ENCODE measurements at places on chromosomes 5 and 9. TPM values are rescaled to one million over a fixed set of nuclear protein-coding genes. Genes with fewer than 3 reads are reported as not detected.

Gene NEUROG1
- not detected for total RNA-seq

Gene NEURL1B
- 5.1 TPM for total RNA-seq

Gene TEX53
- not detected for total RNA-seq

Gene QRFP
- total RNA-seq, result not detected

Gene NR6A1
- 0.19 TPM for total RNA-seq

Gene SMIM33
- under 0.01 TPM for total RNA-seq

Gene ANXA1
- 875 TPM for total RNA-seq

Gene CDX1
- 0.38 TPM for total RNA-seq

All from regular cardiac myocyte (primary cell).